ENCODE measurements at places on chromosomes 13 and 19.

- no peak for DNase-seq
Measured at GRCh38 chr13:73991384-73991783, 142.8 kb downstream of the KLF12 start.

- DNase-seq, result no peak
Measured at GRCh38 chr13:23558675-23559536, 11.3 kb upstream of the TNFRSF19 start.

- no peak for DNase-seq
Measured at GRCh38 chr13:29993716-29994488, 143.5 kb upstream of the UBL3 start.

DNA sequence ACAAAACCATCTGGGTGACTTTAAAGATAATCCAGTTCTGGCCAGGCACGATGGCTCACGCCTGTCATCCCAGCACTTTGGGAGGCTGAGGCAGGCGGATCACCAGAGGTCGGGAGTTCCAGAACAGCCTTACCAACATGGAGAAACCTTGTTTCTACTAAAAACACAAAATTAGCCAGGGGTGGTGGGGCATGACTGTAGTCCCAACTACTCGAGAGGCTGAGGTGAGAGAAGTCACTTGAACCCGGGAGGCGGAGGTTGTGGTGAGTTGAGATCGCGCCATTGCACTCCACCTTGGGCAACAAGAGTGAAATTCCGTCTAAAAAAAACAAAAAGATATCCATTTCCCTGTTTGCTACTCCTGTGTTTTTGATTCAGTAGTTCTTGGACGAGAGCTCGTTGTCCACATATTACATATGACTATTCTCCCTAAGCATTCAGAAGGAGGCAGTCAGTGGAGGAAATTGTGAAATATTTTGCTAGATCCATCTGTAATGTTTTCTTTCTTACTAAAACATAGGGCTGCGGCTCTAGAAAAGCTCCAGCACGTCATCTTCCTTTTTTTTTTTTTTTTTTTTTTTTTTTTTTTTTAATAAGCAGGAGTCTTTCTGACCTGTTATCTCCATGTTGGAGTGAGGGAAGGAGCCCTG, 33.6 kb downstream of the ZNF701 start:
- no peak for DNase-seq

GRCh38 chr13:98374750-98375149, 197.7 kb upstream of the RNF113B start:
- no peak for DNase-seq

GRCh38 chr13:43374621-43375020, 351.2 kb downstream of the DNAJC15 start:
- no peak for DNase-seq

DNA sequence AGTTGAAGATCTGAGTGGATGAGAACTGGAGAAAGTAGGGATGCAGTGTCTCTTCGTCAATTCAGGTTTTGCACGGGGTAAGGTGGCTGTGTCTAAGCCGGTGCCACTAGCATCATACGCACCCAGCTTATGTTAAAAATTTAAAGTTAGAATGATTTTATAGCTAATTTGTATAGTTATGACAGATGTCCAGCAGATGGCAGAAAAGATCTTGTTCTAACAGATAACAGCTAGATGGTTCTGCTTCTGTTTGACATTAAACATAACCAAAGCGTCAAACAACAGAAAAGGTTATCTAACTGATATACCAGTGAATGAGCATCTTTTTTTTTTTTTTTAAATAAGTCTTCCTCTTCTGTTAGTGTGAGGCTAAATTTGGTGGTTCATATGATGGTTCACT, 18.8 kb upstream of the EDDM13 start:
- DNase-seq, result no peak

- DNase-seq, result no peak
Measured at GRCh38 chr19:48170817-48171347, 402 bp downstream of the ZSWIM9 start.

DNA sequence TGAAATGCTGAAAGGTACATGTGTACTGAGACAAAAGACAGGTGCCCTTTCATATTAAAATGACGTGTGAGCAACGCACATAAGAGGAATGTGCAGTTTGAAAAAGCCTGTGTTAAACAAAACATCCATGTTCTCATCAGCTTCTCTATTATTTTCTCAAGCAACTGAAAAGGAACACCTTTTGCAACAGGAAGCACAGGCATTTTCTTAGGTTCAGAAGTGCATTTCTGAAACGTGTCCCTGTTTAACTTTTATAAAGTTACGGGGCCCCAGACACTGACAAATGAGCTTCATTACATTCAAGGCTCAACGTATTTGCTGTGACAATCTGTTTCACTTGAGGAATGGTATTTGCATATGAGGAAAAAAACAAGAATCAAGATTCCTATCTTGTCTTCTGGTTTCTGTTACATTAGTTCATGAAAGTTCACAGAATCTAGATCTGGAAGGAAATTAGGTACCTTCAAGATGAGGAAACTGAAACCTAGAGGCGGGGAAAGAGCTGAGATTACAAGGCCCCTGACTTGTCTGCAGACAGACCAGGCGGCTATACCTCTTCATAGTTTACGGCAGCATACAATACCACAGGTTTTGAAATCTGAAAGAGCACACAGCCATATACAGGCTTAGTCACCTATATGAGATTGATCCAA, 431.7 kb downstream of the KLF12 start:
- DNase-seq, result no peak

DNA sequence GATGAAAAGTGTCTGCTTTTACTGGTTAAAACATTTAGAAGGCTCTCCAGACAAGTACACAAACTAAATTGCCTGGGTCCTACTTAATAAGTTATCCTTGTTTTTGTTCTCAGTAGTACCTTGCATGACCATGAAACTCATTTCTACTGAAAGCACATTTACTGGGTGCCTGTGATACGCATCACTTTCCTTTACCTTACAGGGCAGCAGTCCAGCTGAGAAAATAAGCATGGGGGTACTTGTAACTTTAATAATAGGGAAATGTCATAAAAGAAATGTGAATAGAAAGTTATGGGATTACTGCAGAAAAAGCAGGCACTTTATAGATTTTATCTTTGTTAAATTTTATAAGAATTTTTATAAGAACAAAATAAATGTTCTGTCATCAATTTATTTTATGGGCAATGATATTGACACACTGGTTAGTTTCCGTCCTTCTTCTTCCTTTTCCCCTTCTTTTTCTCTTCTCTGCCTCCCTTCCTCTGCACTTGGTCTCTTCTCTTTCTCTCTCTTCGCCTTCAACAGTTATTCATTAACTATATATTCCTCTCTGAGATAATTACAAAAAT, 107.3 kb upstream of the AKAP11 start:
- DNase-seq, result no peak

DNA sequence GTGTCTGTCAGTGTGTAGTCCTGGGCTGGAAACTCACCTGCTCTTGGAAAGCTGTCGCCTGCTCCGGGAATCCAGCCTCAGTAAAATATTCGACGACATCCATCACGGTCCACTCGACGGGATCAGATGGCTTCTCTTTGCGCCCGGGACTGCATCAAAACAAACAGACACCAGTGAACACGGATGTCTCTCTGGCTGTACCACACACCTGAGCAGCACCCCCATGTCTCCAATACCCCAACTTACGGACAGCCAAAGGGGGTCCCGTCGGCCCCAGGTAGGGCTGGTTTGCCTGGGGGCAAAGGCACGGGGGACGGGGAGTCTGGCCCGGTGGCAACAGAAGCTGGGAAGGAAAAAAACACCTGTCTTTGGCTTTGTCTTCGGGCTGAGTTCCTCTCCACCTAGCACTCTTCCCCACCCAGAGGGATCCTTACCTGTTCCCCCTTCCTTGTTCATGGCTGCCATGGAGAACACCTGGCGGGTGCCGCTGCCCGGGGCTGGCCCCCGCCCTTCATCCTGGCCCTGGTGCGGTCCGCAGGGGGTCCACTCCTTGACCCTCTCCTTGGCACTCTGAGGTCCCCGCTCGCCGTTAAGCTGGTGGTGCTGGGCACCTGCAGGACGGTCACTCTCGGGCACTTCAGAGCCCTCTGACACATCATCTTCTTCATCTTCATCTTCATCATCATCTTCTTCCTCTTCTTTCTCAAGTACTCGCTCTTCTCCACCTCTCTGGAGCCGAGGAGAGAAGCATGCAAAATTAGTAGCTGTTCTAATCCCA, 1.7 kb downstream of the SAMD1 start:
- DNase-seq, result no peak

DNA sequence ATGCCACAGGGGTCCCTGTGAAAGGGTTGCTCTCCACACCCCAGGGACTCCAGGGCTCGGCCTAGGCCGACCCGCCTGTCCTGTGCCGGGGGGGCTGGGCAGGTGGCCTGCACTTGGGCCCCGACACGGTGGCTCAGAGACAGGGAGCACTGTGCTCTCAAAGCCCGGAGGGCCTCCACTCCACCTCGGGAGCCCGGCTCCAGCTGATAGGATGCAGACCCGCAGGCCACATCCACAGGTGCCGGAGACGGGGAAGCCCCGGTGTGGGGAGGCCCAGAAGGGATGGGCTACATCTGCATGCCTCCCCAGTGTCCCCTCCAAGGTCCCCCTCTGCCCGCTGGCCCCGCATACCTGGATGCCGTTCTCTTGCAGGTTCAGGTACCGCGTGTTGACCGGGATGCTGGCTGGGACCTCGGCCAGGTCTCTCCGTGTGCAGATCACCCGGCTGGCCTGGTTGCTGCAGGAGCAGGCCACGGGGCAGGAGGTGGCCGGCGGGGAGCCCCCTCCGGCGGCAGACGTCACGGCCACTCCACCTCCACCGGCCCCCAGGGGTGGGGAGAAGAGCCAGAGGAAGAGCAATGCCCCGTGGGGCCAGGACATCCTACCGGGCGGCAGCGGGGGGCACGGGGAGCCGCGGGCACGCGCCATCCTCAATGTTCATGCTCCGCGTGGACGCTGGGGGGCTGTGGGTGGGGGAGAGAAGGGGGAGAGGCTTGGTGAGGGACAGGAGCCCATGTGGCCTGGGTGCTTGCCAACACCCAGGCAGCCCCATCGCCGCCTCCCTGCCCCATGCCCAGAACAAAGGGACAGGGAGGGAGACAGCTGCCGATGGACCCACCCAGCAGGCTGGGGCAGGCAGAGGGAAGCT, 19.8 kb downstream of the LRRC4B start:
- peak; percentile 75 for DNase-seq

- DNase-seq, result no peak
Measured at GRCh38 chr13:45439781-45440462, 21.7 kb upstream of the SLC25A30 start.

GRCh38 chr19:39199025-39199424, 2.3 kb downstream of the NCCRP1 start:
- DNase-seq, result peak; percentile 59

GRCh38 chr13:96844195-96844594, 150.1 kb downstream of the OXGR1 start:
- no peak for DNase-seq

All from dorsolateral prefrontal cortex (tissue), 122 donors.